ENCODE measurements at places on chromosomes 1 and 21.

DNA sequence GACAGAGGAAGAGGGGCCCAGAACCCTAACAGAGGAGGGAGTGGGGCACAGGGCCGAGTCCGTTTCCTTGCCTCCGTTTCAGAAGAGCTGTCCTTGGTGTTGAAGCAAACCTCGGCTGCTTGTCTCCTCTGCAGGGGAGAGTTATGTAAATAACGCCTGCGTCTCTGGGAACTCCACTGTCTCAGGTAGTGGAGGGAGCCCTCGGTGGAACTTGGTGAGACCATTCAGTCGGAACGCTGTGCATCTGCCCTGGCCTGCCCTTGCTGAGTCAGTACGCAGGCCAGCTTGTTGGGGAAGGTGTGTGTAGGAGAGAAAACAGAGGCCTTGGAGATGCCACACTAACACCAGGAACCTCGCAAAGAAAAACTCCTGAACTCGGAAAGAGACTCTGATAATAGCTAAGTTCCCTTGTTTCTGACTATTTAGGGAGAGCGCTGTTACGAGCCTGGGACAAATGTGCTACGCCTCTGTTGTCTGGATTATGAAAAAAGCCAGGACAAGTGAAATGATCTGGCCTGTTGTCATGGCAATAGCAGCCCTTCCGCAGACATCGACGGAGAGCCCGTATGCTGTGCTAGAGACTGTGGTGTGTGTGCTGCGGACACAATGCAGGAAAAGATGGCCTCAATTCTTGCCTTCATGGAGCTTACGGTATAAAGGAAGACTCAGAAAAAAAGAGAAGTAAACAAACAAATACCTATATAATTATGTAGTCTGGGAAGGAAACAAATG lies 94.6 kb upstream of the AKT3 start:
- no peak for DNase-seq

GRCh38 chr1:18954270-18955071 lies 2.0 kb downstream of the IFFO2 start:
- no peak for DNase-seq

- DNase-seq, result no peak
Measured at GRCh38 chr1:31617218-31617915, at the start of gene HCRTR1. TSS of gene HCRTR1 (plus strand) at chr1:31617689. CDS start at chr1:31619193, 1,504 bp downstream.

GRCh38 chr1:153394391-153394790 lies 3.5 kb upstream of the S100A8 start:
- no peak for DNase-seq

DNA sequence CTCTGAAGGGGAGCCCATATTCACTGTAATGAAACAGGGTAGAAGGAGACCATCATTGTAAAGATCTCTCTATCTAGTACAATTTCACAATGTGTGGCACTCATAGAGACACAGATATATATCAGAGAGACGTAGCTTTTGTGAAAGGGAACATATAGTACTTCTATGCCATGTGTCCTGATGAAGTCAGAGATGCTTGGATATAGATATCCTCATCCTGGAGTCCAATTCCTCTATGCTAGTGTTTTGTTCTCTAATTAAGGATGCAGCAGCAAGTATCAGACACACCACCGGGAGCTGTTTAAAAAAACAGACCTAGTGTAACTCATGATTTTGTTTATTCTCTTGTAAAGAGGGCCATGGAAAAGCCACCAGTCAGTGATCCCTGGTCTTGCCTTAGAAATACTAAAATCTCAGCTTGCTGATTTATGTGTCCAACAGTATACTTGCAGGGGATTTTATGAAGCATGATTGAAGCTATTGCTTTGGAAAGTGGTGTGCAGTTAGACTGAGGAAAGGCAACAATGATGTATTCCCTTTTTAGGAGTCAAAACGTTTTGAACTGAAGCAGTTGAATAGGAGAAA lies 2.5 kb downstream of the NCAM2 start:
- no peak for DNase-seq

DNA sequence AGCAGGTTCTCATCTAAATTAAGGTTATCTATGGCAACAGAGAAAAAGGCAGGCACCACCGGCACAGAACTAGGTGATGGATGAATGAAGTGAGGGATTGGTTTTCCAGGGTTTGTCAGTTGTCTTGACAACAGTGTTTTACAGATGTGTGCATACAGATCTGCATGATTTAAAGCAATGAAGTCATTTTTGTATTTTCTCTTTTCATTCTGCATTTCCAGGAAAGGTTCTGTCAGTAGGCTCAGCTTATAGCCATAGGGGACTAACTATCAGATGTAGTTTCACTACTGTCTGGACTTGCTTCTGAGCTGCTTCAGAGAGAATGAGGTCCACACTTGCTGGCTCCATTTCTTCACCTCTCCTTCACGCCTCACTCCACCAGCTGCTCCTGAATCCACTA lies 98.2 kb upstream of the LMO4 start:
- no peak for DNase-seq

- DNase-seq, result no peak
Measured at GRCh38 chr1:42824481-42825035, 7.4 kb upstream of the SVBP start.

GRCh38 chr1:244280859-244281258 lies 170.8 kb downstream of the ADSS2 start:
- no peak for DNase-seq

DNA sequence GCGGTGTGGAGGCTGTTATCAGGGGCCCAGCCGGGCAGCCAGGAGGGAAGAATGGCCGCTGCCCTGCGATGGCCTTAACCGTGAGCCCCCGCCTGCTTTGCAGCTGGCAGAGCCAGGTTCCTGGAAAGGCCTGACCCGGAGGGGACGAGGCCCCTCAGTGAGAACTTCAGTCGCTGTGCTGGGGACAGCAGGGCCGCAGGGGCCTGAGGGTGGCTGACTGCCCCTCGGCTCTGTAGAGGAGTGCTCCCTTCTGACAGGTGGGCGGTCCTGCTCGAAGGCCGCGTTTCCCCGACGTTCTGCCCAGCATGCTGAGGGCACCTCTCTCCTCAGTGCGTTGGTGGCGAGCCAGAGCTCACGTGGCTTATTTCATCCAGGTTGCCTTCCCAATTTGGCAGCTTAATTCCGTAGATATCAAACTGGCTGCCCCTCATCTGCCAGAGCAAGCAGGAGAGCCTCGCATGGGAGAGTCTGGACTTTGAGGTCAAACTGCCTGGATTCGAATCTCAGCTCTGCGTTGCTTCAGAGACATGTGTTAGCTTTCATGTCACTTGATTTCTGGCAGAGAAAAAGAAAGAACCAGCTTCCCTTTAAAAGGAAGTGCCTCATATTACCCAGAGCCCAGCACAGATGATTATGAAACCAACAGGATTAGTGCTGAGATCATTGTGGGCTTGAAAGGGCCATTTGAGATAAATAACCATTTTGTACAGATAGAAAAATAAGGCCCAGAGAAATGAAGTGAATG lies 239.8 kb downstream of the SDCCAG8 start:
- no peak for DNase-seq

DNA sequence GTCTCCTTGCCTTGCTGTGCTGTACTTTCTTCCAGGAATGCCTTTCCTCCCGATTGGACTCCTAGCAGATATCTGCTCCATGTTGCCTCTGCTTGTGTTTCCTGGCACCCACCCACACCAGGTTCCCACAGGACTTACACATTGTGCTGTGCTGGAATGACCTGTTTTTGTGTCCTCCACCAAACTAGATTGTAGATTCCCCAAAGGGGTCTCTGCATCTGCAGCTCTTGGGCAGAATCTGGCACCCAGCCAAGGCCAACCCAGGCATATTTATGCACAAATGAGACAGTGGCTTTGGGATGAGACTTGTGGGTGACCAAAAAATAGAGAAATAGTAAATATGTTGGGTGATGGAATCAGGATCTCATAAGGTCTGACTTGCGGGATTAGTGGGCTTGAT lies 278.2 kb downstream of the RRAGC start:
- no peak for DNase-seq

- no peak for DNase-seq
Measured at GRCh38 chr1:199083680-199084079, 444.8 kb downstream of the PTPRC start.

- no peak for DNase-seq
Measured at GRCh38 chr1:234827181-234827580, 217.2 kb upstream of the IRF2BP2 start.

DNA sequence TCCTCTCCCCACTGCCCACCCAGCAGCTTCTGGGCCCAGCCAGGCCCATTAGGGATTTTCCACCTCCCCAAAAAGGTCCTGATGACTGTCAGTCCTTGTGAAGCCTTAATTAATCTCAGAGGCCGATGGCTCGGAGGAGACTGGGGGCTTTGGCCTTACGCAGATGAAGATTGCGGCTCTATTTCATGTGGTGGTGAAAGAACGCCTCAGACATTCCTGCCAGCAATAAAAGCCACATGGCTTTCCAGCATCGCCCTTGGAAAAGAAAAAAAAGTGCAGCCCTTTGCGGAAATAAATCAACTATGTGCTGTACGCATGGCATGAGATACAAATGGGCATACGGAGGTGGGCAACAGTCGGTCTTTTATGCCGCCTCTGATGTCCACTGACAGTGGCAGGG lies 6.6 kb upstream of the RUNX3 start:
- DNase-seq, result no peak

GRCh38 chr1:110612060-110612745 lies 6.0 kb upstream of the KCNA2 start:
- no peak for DNase-seq

DNA sequence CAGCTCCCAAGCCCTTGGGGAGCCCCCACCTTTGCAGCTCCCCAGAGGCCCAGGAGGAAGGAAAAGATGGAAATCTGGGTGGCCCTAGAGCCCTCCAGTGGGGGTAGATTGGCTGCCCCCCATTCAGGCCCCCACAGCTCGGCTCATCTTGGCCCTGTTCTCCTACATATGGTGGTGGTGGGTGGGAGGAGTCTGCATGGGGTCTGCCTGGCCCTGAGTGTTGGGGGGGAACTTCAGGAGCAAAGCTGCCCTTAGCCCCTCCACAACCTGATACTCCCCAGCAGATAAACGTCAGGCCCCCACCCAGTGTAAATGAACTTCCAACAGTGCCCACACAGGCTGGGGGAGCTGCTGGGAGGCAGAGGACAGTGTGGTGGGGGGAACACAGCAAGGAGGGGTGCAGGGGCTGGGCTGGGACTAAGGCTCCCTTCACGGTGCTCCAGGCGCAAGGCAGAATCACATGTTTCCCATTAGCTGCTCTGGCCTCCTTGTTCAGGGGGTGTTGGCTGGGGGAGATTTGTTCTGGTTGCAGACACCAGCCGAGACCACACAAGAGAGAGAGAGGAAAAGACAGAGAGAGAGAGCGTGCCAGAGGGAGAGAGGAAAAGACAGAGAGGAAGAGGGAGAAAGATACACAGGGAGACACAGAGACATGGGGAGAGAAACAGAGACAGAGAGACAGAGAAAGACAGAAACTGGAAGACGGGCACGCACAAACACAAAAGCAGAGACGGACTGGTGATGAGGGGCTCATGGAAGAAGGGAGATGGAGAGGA lies 42.6 kb downstream of the AHDC1 start:
- peak; percentile 24 for DNase-seq

- no peak for DNase-seq
Measured at GRCh38 chr1:204227351-204227750, 13.6 kb upstream of the GOLT1A start.

GRCh38 chr1:100612540-100612939 lies 74.6 kb downstream of the GPR88 start:
- no peak for DNase-seq

DNA sequence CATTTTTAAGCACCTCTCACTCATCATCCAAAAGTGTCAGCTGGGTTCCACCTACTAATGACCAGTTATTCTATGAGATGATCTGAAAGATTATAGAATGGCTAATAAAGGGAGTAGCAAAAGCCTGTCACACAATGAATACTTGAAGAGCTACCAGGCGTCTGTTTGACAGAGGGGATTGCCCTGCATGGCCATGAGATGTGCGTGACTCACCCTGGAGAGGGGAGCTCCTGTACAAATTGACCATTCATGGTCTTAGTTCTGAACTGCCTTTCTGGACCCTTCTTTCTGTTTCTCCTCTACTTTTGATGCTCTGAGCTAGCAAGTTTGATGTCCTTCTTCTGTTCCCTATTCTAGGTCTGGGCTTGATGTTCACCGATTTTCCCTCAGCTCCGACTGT lies 85.2 kb upstream of the ABCD3 start:
- DNase-seq, result no peak

- DNase-seq, result no peak
Measured at GRCh38 chr21:41943851-41944250, 10.0 kb downstream of the C2CD2 start.

DNA sequence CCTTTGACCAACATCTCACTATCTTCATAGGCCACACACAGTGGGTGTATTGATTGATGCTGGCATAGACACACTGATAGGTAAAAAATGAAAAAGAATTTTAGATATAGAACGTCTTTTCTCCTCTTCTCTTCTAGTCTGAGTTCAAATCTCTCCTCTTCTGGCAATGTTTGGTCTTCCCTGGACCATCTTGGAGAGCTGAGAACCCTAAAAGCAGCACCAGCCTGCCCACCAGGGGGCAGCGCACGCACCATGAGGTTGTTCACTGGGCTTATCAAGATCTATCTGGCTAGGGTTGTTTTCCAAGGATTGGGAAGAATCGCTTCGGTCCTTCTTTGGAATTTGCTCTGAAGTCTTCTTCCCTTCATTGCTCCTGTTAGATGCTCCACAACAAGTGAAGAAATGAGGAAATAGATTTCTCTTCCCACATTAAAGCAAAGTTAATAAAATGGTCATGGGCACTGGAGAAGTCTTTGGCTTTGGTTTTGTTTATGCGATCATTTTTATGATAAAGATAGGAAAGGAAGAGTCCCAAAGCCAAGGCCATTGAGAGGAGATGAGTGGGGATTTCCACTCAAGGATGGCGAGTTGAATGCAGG lies 104.0 kb upstream of the OLIG2 start:
- DNase-seq, result no peak

- no peak for DNase-seq
Measured at GRCh38 chr1:210434223-210434622, 105.5 kb downstream of the HHAT start.
